Fibroblast of skin of right quadriceps (primary cell): ENCODE measurements at places on chromosomes 6 and 20.

- DNase-seq: peak; percentile 87
These were observed 143.5 kb downstream of the PDE7B start for GRCh38 chr6:135994857-135995544.

- no peak for DNase-seq
These were observed 211.0 kb downstream of the FOXA2 start for GRCh38 chr20:22373164-22373895.

DNA sequence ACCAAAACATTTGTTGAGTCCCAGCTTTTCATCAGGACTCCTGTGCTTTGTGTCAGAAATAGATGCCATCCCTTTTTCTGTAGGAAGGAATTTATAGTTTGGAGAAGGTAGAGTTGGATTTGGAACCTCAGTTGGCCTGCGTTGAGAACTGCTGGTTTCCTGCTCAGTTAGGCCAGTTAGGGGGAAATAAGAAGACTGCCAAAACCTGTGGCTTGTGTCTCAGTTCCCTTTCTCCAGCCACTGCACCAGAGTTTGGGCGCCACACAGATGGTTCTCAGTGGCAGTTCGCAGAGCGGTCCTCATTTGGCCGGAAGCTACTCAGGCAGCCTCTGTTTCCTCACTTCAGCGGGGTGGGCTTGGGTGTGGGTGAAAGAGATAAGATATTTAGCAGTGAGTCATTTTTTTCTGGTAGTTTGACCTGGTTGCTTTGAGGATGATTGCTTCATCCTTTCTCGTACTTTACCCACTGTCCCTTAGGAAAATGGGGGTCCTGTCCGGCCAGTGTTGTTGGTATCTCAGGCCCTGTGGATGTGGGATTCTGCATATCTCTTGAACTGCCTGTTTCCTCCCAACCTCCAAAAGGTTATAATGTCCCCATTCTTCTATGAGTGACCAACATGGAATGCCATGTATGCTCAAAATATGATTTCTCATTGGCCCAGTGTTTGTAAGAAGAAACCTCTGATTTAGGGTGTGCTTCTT lies 53.7 kb downstream of the JARID2 start:
- peak; percentile 52 for DNase-seq

DNA sequence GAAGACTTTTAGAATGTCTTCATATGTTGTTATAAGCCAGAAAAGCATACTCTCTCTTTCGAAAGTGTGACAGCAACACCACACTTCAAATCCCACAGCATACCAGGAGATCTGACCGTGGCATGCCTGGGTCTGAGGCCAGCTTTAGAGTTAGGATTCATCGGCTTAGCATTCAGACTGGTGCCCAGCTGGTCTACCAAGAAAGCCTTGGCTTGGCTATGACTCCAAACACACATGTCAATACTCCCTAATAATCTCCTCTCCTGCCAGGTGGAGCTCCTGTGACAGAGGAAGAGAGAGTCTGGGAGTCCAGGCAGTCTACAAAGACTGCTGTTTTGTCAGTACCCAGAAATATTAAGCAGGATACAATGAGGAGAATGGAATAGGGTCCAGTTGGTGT lies 77.1 kb upstream of the MAN1A1 start:
- DNase-seq: peak; percentile 5

DNA sequence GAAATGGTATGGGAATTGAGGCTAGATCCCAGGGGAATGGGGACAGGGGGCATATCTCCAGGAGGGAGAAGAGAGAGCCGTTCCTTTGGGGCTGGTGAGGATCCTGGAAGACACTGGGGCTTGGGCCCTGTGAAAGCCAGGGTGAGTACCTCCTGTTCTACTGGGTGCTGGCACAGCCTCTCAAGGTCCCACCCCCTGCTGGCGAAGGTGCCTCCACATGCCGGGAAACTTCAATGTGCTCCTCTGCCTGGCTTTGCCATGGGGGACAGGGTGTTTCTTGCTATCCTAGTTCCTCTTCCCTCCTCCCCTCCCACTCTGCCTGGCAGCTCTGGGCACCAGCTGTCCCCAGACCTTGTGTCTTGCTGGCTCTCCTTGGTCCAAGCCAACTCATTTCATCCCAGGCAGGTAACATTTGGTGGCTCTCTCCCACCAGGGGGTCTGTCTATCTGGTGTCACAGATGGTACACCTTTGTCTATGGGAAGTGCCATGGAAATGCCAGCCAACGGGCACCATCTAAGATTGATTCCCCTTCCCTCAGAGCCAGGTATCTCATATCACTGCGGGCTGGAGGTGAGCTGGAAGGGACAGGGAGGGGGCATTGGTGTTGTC lies 56.8 kb downstream of the MDGA1 start:
- DNase-seq: no peak

DNA sequence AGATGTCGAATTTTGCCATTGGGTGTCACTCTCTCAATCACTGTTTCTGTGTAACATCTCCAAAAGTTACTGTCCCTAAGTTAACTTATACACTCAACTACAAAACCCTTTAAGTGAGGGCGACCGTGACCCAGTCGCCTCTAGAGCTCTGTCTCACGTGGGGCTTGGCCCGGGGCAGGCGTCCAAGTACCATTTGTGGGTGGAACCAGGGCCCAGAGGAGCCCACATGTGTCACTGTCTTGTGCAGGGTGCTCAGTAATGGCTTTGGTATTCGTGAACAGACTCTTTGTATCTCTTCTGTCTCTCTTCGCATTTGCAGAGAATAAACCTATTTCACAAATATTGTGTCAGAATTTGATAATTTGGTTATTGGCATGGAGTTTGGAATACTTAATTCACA lies 109.9 kb upstream of the THBS2 start:
- DNase-seq: peak; percentile 48

- DNase-seq: no peak
These were observed 400.4 kb upstream of the PTCHD4 start for GRCh38 chr6:48511378-48511777.

GRCh38 chr6:134422426-134423231 lies 104.7 kb upstream of the SGK1 start:
- DNase-seq: peak; percentile 99

GRCh38 chr20:53643031-53643832 lies 49.6 kb upstream of the ZNF217 start:
- DNase-seq: peak; percentile 79

- no peak for DNase-seq
These were observed 59.3 kb downstream of the SHPRH start for GRCh38 chr6:145904868-145905267.

GRCh38 chr6:13470238-13471140 lies 16.9 kb downstream of the GFOD1 start:
- DNase-seq: no peak

GRCh38 chr6:121485359-121485811 lies 49.9 kb downstream of the GJA1 start:
- peak; percentile 26 for DNase-seq

GRCh38 chr20:63322146-63322932 lies 29.4 kb downstream of the COL20A1 start:
- DNase-seq: no peak

DNA sequence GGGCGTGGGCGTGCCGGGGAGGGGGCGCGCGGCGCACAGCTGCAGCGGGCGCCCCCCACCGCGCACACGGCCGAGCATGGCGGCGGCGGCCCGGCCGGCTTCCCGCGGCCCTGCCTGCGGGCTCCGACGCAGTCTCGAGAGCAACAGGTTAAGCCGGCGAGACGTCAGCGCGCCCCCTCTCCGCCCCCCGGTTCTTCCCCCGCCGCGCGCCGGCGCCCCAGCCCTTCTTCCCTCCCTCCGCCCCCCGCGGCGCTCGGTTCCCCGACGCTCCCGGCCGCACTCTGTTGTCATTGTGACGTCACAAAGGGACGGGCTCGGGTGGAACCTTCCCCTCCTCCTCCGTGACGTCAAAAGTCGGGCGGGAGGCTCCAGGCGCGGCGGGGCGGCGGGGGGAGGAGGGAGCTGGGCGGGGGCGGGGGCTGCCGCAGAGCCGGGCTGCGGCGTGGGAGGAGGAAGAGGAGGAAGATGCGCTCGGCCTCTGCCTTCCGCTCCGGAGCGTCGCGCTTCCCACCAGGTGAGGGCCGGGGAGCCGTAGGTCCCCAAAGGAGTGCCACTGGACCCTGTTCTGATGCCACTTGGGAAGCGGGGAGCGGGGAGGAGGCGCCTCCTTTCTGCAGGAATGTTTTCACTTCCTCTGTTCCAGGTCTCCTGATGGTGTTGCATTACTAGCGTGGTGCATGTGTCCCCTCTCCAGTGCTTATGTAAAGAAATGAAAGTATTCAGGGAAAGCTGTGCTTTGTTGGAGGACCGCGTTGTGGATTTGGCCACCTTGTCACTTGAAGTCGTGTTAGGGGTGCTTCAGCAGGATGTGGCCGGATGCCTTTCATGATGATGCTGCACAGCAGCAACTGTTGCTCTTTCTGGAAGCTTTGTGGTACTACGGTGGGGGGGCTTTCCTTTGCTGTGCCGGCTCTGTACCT lies 2.8 kb downstream of the JARID2 start:
- DNase-seq: peak; percentile 97

- DNase-seq: no peak
These were observed 35.1 kb downstream of the PKIB start for GRCh38 chr6:122645256-122645655.

DNA sequence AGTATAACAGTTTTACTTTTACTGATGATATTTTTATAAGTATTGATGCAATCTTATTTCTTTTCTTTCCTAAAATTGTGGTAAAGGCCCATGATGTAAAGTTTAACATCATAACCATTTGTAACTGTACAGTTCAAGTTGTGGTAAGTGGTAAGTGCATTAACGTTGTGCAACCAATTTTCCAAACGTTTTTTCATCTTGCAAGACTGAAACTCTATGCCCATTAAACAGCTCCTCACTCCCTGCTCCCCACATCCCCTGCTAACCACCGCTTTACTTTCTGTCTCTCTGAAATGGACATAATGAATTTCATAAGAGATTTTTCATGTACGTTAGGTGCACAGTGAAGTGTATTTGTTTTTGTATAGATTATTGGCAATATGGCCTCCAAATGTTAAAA lies 106.0 kb downstream of the PACRG start:
- DNase-seq: no peak

DNA sequence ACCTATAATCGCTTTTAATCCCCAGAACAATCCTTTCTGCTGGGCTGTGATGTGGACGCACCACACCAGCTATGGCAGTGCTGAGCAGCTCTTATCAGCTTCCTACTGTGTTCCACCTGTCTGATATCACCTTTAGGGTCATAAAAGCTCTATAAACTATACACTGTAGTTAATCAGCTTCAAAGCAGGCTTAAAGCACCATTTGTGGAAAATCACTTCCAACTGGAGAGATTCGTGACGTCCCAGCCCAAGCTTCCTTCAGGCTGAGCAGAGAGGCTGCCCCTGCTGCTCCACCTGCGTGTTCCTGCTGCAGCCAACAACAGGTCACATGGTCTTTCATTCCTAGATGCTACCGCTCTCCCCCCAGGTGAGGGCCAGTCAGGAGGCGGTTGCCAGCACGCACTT lies 156.5 kb downstream of the SMOC2 start:
- DNase-seq: no peak

- no peak for DNase-seq
These were observed 37.8 kb upstream of the IGF2R start for GRCh38 chr6:159931112-159931511.

- peak; percentile 6 for DNase-seq
These were observed 14.0 kb downstream of the ZC2HC1B start for GRCh38 chr6:143878272-143878760.

DNA sequence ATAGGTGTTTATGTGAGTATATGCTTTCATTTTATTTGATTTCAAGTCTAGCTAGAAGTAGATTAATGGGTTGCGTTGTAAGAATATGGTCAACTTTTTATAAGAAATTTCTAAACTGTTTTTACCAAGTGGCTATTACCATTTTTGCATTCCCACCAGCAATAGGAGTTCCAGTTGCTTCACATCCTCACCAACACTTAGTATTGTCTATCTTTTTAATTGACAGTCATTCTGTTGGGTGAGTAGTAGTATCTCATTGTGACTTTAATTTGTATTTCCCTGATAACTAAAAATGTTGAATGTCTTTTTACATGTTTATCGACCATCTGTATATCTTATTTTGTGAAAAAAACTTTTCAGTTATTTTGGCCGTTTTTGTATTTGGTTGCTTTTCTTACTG lies 135.3 kb downstream of the AKAP7 start:
- DNase-seq: no peak

DNA sequence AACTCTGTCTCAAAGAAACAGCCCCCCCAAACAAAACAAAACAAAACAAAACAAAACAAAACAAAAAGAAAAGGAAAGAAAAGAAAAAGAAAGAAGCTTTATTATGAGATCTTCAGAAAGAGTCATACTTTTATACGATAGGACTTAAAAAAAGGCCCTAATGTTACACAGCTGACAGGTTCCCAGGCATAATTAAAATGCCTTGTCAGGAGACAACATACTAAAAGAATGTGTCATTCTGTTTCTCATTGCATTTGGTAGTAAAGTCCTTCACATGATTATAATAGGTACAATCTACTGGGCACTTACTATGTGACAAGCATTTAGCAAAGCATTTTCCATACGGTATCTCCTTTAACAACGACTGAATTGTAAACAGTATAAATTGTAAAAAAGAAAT lies 36.4 kb upstream of the RPN2 start:
- DNase-seq: peak; percentile 23

DNA sequence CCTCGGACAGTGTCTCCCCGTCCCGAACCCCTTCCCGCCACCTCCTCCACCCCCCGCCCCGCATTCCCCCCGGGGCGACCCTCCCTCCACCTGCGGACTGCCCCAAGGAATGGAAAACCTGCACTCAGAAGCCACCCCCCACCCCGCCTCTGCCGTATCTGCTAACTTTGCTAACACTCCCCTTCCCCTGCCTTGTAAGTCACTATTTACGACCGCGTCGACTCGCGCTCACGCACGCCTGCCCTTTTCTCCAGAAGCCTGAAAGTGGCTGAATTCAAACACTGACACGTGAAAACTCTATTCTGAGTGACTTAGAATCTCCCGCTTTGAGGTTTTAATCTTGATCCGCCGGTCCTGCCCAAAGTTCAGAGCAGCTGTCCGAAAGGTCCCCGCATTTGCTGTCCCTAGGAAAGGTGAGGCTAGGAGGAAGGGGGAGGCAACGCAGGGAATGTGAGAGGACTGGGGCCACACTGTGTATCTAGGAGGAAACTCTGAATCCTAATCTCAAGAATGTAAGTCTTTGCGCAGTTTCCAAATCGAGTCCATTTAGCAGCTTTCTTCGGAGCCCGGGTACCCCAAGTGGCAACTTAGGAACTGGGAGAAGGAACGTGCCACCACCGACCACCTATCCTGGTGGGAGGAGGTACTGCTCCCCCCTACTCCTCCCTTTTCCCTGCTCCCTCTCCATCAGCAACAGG lies 9.3 kb upstream of the POU3F2 start:
- no peak for DNase-seq
